Osteoblast (primary cell): ENCODE measurements at places on chromosomes 1 and 21. TPM values are rescaled to one million over a fixed set of nuclear protein-coding genes. Genes with fewer than 3 reads are reported as not detected.

Gene SAMSN1
- under 0.01 TPM in 1 of 2 replicates, not detected in the other for total RNA-seq

DNA sequence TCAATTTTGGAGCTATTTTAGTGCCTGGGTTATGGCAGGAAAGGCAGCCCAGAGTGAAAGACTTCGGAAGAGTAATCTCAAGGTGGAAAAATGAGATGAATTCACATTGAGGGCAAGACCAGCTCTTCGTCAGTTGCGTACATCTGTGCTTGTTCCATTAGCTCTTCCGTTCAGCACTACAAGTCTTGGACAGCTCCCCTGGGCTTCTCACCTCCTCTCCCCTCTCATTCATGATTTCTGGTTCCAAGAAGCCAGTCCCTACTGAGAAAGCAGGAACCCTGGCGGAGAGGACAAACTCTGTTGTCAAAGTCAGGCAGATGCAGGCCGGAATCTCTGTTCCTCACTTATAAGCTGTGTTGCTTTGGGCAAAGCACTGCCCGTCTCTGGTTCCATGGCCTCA lies 76.5 kb downstream of the ACTL8 start:
- peak; percentile 94 for DNase-seq

DNA sequence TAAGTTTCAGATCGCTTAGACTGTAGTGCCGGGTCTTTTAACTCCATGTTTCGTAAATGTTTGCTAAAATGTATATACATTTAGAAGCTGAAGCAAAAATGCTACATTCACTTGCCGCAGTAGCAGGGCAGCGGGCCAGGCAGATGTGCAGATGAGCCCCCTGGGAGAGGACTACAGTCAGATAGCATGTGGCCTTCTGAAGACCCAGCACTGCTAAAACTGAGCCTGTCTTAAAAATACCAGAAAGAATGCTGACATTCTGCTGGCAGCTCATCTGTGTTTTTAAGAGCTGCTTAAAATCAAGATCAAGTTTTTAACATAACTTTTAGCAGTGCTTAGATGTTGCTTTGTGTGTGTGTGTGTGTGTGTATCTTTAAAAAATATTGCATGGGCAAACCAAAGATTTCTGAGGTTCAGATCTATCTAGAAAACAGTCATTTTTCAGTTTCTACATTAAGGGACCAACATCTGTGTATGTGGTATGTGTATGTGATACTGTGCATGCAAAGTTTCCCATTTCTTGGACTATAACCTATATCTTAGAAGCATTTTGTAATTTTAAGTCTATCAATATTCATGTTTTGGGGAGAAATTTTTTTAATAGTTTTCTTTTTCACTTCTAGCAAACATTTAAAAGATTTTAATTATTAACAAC lies 31.7 kb downstream of the CHRM3 start:
- DNase-seq = no peak

- DNase-seq = peak; percentile 70
These were observed 28.0 kb upstream of the FOXO6 start for GRCh38 chr1:41333146-41333784.

DNA sequence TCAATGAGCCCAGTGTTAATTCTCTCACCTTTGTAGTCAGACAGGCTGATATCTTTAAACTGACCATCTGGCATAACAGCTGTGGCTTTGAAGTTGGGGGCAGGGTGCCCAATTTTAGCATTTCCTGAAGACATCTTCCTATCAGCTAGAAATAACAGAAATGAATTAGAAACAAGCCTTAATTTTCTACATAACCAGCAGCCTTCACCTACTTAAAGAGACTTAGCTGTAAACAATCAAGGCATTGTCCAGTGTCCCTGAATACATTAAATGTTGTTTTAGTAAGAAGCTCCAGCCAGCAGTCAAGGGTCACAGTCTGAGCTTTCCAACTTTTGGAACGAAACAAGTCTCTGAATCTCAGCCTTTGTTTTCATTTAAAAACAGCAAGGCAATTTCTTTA lies 2.8 kb downstream of the PRDX1 start:
- no peak for DNase-seq

Gene TEDDM1
- not detected in 2 replicates for total RNA-seq

Gene FCMR
- 0.29 TPM in 1 of 2 replicates, not detected in the other for total RNA-seq

DNA sequence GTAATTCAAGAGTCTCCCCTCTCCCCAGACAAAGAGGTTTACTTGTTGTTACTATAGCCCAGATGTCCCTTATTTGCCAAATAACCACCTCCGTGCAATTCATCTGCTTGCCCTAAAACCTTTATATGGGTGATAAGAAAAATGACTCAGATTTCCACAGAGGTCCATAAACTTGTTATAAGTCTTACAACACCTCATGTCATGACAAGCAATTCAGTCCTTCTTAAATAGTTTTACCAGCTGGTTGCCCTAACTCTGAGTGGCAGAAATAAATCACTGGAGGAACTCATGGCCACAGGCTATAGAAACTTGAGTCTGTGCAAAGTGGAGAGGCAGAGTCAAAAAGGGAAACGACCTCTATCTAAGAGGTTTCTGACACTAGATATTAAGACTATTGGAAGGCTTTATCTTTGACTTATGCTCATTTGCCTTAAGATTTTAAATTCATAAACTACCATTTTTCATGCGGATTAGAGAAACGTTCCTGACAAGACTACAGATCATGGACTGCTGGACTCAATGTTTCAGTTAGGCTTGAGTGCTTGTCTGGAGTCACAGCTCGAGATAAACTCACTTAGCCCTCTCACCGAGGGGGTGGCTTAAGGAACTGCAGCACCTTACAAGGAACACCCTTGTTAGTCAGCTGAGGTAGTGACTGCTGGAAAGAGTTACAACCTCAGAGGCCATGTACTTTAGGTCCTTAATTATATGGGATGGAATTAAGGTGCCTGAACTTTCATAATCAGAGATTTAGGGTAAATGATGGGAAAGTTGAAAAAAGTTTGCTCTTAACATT lies 662.5 kb upstream of the USP24 start:
- no peak for DNase-seq

DNA sequence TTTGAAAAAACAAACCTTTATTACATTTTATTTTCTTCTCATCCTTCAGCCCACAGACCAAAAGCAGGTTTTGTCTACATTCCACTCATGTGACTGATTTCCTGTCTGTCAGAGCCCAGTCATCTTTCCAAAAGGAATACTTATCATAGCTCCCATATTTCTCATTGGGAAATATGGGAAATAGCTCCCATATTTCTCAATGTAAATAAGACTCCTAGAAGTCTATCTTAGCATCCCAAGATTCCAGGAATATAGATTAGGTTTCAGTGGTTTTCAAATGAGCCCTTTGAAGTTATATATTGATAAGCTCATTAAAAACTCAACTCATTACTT lies 19.1 kb upstream of the NRDC start:
- DNase-seq = peak; percentile 71

- no peak for DNase-seq
These were observed 109.0 kb downstream of the CACNA1E start for GRCh38 chr1:181592255-181592859.

Gene RUNX1
- 40.9 and 60.4 TPM in 2 replicates for total RNA-seq

DNA sequence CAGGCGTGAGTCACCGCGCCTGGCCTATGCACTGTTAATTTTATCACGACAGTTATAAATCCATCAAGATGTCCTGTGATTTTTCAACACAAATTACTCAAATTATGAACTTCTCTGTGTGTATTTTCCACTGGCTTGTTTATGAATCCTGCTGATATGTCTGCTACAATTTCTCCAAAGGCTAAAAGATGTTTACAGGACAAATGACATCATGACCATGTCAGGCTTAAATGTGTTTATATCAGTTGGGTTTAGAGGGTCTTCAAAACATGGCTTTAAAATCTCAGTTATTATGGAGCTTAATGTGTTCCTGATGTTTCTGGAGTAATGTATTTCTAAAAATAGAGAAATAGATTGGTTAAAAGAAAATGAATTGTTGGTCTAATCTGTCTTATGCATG lies 44.0 kb upstream of the ERG start:
- no peak for DNase-seq

Gene CR1L
- not detected in 2 replicates for total RNA-seq

DNA sequence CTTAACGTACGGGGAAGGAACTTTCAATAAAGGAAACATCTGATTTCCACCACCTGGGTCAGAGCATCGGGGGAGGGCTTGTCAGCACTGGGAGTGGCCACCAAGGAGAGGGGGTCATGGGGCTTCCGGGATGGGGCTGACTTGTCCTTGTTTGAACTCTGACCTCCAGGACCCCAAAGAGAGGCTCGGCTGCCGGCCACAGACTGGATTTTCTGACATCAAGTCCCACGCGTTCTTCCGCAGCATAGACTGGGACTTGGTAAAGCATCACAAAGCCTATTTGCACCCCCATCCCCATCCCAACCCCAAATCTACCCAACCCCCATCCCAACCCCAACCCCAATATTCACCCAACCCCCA lies 19.5 kb downstream of the FAAP20 start:
- DNase-seq = no peak

Gene CACHD1
- 5.1 and 6.8 TPM in 2 replicates for total RNA-seq

- DNase-seq = peak; percentile 97
These were observed 24.1 kb downstream of the ETNK2 start for GRCh38 chr1:204127597-204128242.

GRCh38 chr1:29208442-29208841 lies 22.3 kb downstream of the MECR start:
- DNase-seq = no peak

DNA sequence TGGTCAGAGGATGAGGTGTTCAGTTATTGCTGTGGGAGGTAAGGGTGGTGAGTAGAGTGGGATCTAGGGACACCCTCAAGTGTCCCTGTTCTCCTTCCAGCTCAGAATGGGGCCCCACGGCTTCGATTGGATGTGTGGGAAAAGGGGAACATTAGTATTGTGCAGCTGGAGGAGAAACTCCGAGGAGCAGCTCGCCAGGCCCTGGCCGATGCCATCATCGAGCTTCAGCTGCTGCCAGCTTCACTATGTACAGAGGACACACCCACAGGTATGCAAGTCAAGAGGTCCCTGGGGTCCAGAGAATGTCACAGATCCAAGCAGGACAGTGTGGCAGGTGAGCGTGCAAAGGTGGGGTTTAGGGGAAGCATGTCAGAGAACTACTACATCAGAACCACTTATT lies 13.9 kb downstream of the HYI start:
- DNase-seq = no peak

DNA sequence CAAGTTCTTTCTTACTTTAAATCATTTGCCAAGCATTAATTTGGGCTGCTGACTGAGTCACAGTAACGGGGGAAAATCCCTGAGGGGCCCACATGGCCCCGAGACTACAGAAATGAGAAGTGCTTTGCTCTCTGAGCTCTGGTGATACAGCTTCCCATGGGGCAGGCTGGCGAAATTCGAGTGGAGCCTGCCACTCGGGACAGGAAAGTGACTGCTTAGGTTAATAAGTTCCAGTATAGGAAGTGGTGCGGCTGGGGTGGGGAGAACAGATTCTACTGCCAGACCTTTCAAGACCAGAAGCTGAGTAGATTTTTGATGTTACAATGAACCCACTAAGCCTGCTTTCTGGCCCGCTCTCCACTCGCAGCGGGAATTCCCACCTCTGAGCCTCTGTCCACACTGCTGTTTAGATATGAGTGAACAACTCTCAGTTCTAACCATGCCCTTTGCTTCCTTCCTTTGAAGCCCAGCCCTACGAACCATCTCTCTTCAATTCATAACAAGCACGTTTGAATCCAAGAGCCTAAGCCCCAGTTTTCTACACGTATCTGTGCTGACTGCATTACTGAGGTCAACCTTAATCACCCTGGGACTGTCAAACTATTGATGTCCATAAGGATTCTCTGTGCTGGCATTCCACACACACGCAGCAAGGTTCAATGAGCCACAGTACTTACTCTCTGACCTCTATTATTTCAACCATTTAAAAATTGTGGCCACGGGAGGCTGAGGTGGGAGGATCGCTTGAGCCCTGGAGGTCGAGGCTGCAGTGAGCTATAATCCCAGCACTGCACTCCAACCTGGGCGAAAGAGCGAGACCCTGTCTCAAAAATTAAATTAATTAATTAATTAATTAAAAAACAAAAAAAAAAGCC lies 9.6 kb downstream of the ZBTB17 start:
- peak; percentile 94 for DNase-seq

Gene FCGR3A
- total RNA-seq = under 0.01 TPM in 1 of 2 replicates, not detected in the other

GRCh38 chr1:27574871-27575831 lies 28.8 kb downstream of the AHDC1 start:
- DNase-seq = peak; percentile 99

- no peak for DNase-seq
These were observed 243.2 kb downstream of the PTBP2 start for GRCh38 chr1:96964761-96965160.

DNA sequence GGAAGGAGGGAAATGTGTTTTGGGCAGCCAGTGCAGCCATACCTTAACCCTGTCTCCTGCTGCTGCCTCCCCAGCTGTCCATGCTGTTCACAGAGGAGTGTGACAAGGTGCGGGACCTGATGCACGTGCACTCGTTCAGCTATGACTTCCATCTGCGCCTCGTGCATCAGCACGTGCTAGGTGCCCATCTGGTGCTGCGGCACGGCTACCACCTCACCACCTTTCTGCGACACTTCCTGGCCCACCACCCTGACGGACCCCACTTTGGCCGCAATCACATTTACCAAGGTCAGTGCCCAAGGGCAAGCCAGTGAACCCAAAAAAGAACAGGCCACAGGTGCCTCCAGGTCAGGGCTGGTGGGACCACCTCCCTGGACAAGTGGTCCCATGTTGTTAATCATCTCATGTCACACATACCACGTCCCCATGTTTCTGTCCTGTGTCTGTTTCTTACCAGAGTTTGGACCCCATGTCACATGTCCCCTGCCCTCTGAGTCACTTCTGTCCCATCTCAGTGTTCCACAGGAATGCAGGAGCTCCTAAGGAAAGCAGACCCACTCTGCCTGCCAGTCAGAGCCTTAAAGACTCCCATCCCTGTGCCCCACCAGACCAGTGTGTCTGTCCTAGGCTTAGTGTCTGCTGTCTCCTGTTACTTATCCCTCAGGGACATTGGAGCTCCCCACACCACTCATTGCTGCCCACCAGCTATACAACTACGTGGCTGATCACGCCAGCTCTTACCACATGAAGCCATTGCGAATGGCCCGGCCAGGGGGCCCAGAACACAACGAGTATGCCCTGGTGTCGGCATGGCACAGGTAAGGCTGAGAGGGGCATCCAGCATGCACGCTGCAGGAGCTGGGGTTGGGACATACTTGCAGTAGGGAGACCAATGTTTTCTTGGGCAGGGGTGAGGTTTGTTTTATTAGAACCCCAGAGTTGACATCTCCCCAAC lies 6.6 kb downstream of the HYI start:
- no peak for DNase-seq

- DNase-seq = no peak
These were observed 277.2 kb downstream of the KCTD3 start for GRCh38 chr1:215844266-215844665.

Gene GADD45A
- 48.0 and 48.9 TPM in 2 replicates for total RNA-seq

Gene TNN
- under 0.01 TPM in 1 of 2 replicates, not detected in the other for total RNA-seq

Gene SH3BGR
- total RNA-seq = 1.4 and 2.1 TPM in 2 replicates

DNA sequence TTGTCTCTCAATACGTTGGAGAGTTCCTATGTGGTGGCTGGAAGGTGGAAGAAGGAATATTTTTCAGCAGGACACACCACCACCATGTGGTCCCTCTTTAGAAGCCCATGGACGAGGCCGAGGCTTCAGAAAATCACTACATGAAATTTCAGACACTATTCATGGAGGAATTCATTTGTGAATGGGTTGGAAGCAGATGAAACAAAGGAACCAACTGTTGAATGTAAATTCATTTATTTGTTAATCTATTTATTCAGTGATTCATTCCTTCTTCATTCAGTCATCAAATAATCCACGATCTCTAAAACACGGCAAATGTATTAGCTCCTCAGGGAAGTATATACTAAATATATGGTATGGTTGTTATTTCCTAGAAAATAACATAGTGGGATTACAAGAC lies 12.2 kb downstream of the SLC35F3 start:
- no peak for DNase-seq
